ENCODE measurements at places on chromosomes 11 and 22. TPM values are rescaled to one million over a fixed set of nuclear protein-coding genes. Genes with fewer than 3 reads are reported as not detected.

DNA sequence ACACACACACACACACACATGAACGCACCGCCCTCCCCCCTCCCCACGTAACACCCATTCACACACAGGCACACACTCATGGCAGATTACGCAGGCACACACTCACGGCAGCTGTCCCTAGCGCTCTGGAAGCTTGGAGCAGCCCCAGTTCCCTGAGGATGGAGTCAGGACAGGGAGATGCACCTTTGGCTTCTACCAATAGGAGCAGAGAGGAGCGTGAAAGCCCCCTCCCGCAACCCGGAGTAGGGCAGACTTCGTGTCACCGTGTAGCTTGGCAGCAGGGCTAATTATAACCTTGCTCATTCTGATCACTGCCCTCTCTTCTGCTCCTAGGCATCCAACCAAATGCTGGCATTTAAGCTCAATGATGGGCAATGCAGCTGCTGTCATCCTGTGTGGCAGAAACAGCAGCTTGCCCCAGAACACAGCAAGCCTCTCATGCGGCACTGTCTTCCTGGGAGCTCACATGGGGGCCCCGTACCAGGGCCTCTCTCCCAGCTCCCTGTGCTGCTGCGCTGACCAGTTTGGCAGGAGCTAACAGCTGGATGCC, 31.9 kb downstream of the ANKK1 start:
- DNase-seq: no peak
- no peak overlapping the region for H3K27ac ChIP-seq
- H3K4me1 ChIP-seq: no peaks in the 10 kb centered on the region
- H3K36me3 ChIP-seq: no peaks in the 10 kb centered on the region
- no peak overlapping the region for H3K4me3 ChIP-seq

DNA sequence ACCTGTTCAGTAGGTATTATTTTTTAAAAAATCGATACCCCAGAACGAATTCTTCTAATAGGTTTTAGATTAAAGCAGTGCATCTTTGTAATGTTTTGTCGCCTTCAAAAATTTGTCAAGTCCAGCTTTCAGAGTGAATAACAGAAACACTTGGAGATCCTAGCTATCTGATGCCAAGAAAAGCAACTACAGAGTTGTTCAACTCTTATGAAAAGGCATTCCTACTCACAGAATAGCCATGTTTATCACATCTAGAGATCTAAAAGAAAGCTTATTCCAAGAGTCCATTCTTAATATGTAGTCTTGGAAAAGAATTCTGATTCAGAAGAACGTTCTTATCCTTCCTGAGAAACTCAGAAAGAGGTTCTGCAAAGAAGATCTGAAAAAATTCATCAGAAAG, 268.5 kb downstream of the TTC28 start:
- H3K27me3 ChIP-seq: no peaks in the 10 kb centered on the region
- DNase-seq: no peak
- H3K27ac ChIP-seq: peak overlapping the region; percentile 36

- no peaks in the 10 kb centered on the region for H3K36me3 ChIP-seq
- no peaks in the 10 kb centered on the region for H3K27me3 ChIP-seq
- no peak for DNase-seq
- H3K27ac ChIP-seq: no peak overlapping the region
- no peaks in the 10 kb centered on the region for H3K4me1 ChIP-seq
- H3K4me3 ChIP-seq: no peak overlapping the region
These were observed 16.6 kb downstream of the YPEL1 start for GRCh38 chr22:21719024-21719423.

NPAT gene
- 2.0 TPM for total RNA-seq

JAM3 gene
- 59.8 TPM for total RNA-seq

- H3K36me3 ChIP-seq: no peaks in the 10 kb centered on the region
- H3K4me3 ChIP-seq: no peak overlapping the region
- DNase-seq: no peak
- no peak overlapping the region for H3K27ac ChIP-seq
These were observed 380.9 kb downstream of the LARGE1 start for GRCh38 chr22:33539202-33539901.

- peak; percentile 67 for DNase-seq
- H3K4me1 ChIP-seq: no peaks in the 10 kb centered on the region
- H3K27me3 ChIP-seq: no peaks in the 10 kb centered on the region
- H3K4me3 ChIP-seq: no peak overlapping the region
- H3K27ac ChIP-seq: no peak overlapping the region
- H3K36me3 ChIP-seq: no peaks in the 10 kb centered on the region
These were observed 3.9 kb downstream of the UCP3 start for GRCh38 chr11:74004759-74005615.

DNA sequence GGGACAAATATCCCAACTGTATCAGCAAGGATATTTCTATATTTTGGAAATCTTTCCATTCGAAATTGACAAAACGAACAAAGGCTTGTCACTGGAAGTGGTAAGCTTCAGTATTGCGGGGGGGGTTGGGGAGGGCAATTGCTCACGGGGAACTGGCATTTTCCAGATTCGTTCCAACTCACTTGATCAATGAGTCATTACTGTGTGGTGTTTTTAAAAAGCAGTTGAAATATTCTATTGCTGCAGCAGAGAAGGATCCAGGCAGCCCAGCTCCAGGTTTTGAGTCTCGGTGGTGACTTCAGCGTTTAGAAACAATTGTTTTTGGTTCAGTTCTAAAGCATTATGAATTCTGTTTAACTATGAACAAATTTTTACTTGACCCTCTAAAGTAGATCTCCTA, 33.8 kb upstream of the FBLN1 start:
- H3K27ac ChIP-seq: peak overlapping the region; percentile 90
- peaks cover 35% of the 10 kb centered on the region for H3K4me1 ChIP-seq
- DNase-seq: no peak
- no peaks in the 10 kb centered on the region for H3K27me3 ChIP-seq
- no peak overlapping the region for H3K4me3 ChIP-seq
